ENCODE measurements at places on chromosomes 4 and X.

DNA sequence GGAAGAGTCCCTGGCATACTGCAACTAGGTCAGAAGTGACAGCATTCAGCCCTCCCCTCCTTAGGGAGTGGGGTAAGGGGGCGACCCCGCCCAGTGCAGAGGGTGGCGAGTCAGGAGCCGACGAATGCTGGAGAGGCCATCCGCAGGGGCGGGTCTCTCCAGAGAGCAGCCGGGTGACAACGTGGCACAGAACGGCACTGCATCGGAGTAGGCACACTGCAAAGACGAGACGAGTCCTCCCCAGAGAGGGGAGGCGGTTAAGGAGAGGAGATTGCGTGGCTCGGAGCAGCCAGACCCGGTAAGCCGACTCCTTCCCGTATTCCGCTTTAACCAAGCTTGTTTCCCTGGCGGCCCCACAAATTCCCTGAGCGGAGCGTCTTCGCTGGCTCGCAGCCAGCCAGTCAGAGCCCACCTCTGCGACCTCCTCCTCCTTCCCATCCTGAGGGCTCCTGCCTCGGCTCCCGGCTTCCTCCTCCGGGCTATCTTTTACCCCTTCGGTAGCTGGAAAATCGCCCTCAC is 54.9 kb downstream of the LINC00632 start:
- DNase-seq: peak; percentile 2

GRCh38 chr4:156098805-156099204 is 145.1 kb upstream of the CTSO start:
- no peak for DNase-seq

DNA sequence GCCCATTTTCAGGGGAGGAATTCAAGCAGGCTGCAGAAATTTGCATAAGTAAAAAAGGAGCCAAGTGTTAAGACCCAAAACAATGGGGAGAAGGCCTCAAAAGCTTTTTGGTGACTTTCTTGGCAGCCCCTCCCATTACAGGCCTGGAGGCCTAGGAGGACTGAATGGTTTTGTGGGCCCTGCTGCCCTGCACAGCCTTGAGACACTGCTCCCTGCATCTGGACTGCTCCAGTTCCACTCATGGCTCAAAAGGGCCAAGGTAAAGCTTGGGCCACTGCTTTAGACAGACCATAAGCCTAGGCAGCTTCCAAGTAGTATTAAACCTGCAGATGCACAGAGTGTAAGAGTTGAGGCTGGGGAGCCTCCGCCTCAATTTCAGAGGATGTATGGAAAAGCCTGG is 501.6 kb downstream of the MID1IP1 start:
- no peak for DNase-seq

DNA sequence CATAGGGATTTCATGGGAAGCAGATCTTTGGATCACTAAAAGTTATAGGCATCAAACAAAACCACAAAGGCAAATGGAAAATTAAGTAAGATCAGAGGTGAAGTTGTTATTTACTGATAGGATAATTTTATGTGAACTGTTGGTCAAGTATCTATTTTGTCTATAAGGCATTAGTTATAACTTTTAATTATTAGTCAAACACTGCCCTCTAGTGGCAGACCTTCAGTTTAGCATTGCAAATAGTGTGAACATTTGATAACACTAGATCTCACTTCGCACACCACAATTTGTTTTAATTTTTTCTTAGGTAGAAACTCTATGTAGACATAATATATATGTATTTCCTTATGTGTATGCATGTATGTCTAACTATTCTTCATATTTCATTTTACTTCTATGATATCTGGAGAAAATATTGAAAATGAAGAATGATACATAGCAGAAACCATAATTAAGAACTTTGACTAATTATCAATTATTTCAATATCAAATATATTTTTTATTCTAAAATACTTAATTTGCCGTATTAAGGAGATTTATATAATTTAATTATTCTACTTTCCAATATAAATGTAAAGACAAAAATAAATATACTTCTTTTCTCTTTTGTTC is 214.5 kb upstream of the TACR3 start:
- peak; percentile 28 for DNase-seq

GRCh38 chr4:187770345-187770744 is 225.2 kb upstream of the ZFP42 start:
- DNase-seq: no peak

GRCh38 chrX:31590581-31591114 is 518.8 kb upstream of the FTHL17 start:
- no peak for DNase-seq

DNA sequence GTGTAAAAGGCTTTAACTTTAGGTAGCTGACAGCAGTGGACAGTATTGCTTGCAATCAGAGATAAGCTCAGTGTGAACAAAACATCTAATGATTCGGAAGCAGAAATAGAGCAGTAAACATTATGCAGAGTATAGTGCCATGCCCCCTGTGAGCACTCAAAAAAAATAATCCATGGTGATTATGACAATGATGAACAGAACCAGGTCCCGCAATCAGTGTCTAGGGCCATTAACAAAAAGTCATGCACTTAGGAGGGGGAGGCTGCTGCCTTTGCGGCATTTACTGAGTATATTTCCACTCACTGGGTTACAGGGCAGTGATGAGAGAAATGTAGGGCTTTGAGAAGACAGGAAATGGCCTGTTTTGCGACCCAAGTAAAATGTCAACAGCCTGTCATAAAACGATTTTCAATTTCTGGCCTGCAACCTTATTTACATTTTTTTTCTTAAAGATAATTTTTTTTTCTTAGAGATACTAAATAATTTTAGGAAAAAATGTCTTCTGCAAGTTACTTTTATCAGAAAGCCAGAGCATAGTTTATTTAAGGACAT is 27.3 kb upstream of the NEIL3 start:
- no peak for DNase-seq

All from frontal cortex (tissue), 4 donors.